ENCODE measurements at places on chromosomes 2 and 18.

DNA sequence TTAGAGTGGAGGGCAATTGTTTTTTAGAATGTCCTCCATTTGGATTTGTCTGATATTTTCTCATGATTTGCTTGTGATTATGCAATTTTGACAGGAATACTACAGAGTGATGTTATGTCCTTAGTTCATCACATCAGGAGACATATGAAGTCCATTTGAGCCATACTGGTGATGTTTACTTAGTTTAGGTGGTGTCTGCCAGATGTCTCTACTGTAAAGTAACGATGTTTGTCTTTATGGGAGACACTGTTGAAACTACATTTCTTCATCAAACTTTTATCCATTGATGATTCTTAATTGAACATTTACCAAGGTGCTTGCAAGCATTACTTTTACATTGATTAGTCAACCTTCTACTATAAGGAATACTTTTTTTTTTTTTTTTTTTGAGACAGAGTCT, 4.9 kb upstream of the SNORC start:
- H3K4me1 ChIP-seq = no peaks in the 10 kb centered on the region
- H3K27ac ChIP-seq = no peak overlapping the region
- H3K27me3 ChIP-seq = no peaks in the 10 kb centered on the region
- H3K36me3 ChIP-seq = no peaks in the 10 kb centered on the region
- DNase-seq = no peak
- no peak overlapping the region for H3K4me3 ChIP-seq

DNA sequence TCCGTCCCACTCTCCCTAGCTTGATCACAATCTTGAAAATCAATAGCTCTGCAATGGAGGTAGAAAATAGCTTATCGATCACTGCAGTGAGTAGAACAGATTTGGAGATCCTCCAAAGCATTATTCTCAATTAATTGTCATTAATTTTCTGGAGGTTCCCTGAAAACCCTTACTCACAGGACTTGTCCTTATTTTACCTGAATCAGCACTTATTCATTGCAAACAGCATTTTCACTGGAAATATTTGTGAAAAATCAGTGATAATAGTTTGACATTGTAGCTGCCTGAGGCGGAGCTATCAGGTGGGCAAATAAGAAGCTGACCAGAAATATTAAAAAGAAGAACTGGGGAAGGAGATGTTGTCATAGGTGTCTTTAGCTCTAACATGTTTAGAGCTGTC, 294.6 kb upstream of the ZSWIM2 start:
- H3K36me3 ChIP-seq = no peaks in the 10 kb centered on the region
- H3K4me1 ChIP-seq = no peaks in the 10 kb centered on the region
- DNase-seq = no peak
- H3K27ac ChIP-seq = no peak overlapping the region

DNA sequence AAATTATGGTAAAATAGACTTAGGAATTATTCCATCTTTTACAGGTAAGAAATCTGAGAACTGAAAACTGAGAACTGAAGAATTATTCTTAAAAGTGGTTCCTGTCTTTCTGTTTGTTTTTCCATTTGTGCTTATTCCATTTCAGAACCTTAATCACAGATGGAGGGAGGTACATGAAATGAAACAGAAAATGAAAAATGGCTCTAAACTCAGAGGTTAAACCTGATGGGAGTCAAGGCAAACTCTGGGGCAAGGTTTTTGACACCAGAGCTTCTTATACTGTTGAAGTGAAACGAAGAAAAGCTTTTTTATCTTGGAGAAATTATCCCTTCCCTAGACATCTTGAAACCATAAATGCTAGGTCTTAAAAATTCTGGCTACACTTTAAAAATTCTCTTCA, 182.1 kb downstream of the ZNF804A start:
- H3K4me1 ChIP-seq = no peaks in the 10 kb centered on the region
- no peaks in the 10 kb centered on the region for H3K27me3 ChIP-seq
- no peak overlapping the region for H3K27ac ChIP-seq
- H3K4me3 ChIP-seq = no peak overlapping the region
- no peaks in the 10 kb centered on the region for H3K36me3 ChIP-seq

DNA sequence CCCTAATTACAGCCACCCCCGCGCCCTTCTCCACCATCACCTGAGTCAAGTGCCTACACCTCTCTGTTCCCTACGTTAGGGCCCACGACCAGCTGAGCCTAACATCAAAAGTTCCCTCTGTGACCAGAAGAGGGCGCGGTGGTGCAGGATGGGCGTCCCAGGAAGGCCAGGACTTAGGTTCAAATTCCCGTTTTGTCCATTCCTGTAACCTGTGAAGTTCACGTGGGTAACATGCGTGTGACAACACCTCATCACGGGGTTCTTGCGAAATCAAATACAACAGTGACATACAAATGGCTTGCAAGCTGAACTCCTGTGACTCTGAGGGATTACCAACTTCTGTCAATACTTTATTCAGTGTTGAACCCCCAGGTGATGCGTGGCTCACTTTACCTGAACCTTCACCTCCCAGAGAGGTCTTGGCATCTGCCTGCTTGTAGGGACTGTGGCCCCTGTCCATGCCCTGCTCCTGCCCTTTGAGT, 207.9 kb downstream of the ARL4C start:
- peak overlapping the region; percentile 93 for H3K27ac ChIP-seq
- peak; percentile 77 for DNase-seq
- no peaks in the 10 kb centered on the region for H3K36me3 ChIP-seq

DNA sequence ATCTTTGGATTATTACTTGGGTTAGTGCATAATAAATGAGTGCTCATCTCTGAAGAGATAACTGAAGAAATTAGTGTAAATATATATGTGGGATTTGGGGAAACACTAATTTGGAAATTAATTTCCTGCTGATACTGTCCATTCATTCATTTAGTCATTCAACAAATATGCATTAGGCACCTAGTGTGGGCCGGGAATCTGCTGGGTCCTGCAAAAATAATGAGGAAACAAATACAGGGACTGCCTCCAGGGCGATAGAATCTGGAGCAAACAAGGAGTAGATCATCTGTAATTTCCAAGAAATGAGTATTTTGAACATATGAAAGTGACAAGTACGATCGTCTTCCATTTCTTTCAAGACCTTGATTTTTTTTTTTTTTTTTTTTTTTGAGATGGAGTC, 203.7 kb upstream of the LYPD1 start:
- no peaks in the 10 kb centered on the region for H3K36me3 ChIP-seq
- no peak overlapping the region for H3K27ac ChIP-seq

- H3K27ac ChIP-seq = no peak overlapping the region
- H3K36me3 ChIP-seq = no peaks in the 10 kb centered on the region
- DNase-seq = no peak
- H3K27me3 ChIP-seq = no peaks in the 10 kb centered on the region
- H3K4me1 ChIP-seq = no peaks in the 10 kb centered on the region
- no peak overlapping the region for H3K4me3 ChIP-seq
Measured at GRCh38 chr2:234536178-234536965, 39.5 kb upstream of the ARL4C start.

- DNase-seq = no peak
- H3K27me3 ChIP-seq = no peaks in the 10 kb centered on the region
- H3K4me3 ChIP-seq = no peak overlapping the region
Measured at GRCh38 chr2:179107737-179108136, 57.8 kb upstream of the CCDC141 start.

GRCh38 chr18:24049142-24049541, 34.6 kb downstream of the TTC39C start:
- H3K27ac ChIP-seq = no peak overlapping the region
- H3K27me3 ChIP-seq = no peaks in the 10 kb centered on the region
- peaks cover 62% of the 10 kb centered on the region for H3K4me1 ChIP-seq
- no peaks in the 10 kb centered on the region for H3K36me3 ChIP-seq
- no peak for DNase-seq

- no peaks in the 10 kb centered on the region for H3K27me3 ChIP-seq
- no peaks in the 10 kb centered on the region for H3K4me1 ChIP-seq
- no peak for DNase-seq
- H3K27ac ChIP-seq = no peak overlapping the region
- H3K36me3 ChIP-seq = no peaks in the 10 kb centered on the region
Measured at GRCh38 chr2:76316691-76317090, 606.0 kb upstream of the GCFC2 start.

- no peaks in the 10 kb centered on the region for H3K36me3 ChIP-seq
- no peak overlapping the region for H3K27ac ChIP-seq
- no peak for DNase-seq
- no peak overlapping the region for H3K4me3 ChIP-seq
Measured at GRCh38 chr2:180322781-180323180, 315.7 kb upstream of the CWC22 start.

- no peaks in the 10 kb centered on the region for H3K27me3 ChIP-seq
- no peaks in the 10 kb centered on the region for H3K36me3 ChIP-seq
- H3K4me3 ChIP-seq = no peak overlapping the region
Measured at GRCh38 chr2:28639836-28640235, 111.8 kb upstream of the PPP1CB start.

DNA sequence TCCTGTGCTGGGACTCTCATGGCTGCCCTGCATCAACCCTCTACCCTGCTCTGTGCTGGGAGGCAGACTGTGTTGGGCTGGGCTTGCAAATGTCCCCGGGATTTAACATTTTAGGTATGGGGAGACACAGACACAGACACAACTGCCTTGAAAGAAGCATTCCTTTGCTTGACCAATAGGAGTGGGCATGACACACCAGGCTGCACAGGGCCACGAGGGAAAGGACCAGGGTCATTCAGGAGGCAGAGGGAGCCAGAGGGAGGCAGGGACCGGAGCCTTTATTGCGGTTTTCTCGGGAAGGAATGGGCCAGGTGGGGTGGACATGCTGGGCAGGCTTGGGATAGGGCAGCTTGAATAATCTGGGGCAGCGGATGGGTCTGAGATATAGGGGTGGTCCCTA, 238.7 kb upstream of the COPS8 start:
- H3K27ac ChIP-seq = no peak overlapping the region
- no peaks in the 10 kb centered on the region for H3K27me3 ChIP-seq
- H3K4me3 ChIP-seq = no peak overlapping the region
- DNase-seq = no peak
- no peaks in the 10 kb centered on the region for H3K4me1 ChIP-seq

GRCh38 chr2:239406316-239406995, 5.6 kb upstream of the HDAC4 start:
- no peaks in the 10 kb centered on the region for H3K27me3 ChIP-seq
- no peaks in the 10 kb centered on the region for H3K36me3 ChIP-seq
- H3K4me1 ChIP-seq = peaks cover 9% of the 10 kb centered on the region
- H3K27ac ChIP-seq = no peak overlapping the region
- no peak for DNase-seq

DNA sequence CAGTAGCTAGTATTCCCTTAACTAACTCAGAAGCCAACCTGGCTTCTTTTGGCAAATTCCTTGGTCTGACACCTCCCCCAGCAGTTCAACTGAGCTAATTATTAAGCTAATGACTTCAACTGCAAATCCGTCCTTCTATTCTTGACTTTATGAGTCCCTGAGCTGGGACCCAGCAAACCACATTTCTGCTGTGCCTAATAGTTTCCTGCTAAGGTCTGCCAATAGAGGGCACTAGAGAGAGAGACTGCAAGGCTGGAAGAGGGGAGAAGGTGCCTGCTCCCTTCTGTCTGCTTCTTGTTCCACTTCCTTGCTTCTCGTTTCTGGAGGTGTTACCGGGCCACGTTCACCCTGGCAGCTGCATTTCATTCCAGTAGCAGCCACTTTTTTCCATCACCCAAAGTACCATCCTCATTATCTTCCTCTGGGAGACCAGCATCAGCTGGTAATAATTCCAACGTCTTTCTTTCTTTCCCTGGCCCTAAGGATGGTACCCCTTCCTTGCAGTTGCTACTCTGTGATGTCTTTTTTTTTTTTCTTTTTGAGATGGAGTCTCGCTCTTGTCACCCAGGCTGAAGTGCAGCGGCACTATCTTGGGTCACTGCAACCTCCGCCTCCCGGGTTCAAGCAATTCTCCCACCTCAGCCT, 352.0 kb downstream of the TNS1 start:
- H3K4me1 ChIP-seq = no peaks in the 10 kb centered on the region
- H3K27me3 ChIP-seq = no peaks in the 10 kb centered on the region
- no peak for DNase-seq
- H3K4me3 ChIP-seq = no peak overlapping the region

DNA sequence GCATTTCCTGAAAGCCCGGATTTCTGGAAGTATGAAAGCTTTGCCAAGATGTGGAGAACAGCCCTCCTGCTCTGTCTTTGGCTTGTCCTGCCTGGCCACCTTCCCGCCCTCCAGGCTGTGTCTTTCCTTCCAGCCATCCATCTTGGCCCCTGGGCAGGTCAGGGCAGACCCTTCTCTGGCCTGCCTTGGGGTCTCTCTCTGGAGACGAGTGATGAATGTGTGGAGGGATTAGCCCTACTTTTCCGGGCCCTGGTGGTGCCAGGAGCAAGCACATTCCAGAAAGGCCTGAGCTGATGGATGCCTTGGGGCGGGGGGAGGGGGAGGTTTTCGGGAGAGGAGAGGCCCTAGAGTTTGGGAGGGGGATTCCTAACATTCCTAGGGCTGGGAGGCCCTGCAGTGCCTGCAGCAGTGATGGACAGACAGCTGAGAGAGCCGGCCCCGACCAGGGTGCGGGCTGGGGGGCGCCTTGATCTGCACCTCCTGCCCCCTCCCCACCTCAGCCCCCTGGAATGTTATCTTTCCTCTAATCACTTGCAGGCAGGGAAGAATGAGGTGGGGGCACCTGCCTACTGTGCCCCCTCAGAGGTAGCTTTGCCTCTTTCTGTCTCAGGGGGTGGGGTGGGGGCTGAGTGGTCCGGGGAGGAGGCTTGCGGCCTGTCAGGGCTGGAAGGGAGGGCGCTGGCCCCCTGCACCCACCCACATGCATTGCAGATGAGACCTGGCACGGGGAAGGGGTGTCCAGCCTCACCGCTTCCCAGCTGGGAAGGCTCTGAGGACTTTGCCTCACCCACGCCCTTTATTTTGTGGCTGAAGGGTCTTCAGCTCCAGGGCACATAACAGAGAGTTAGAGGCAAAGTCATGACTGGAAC, 156.2 kb downstream of the DDX1 start:
- DNase-seq = no peak
- no peaks in the 10 kb centered on the region for H3K27me3 ChIP-seq
- no peaks in the 10 kb centered on the region for H3K4me1 ChIP-seq
- no peaks in the 10 kb centered on the region for H3K36me3 ChIP-seq

DNA sequence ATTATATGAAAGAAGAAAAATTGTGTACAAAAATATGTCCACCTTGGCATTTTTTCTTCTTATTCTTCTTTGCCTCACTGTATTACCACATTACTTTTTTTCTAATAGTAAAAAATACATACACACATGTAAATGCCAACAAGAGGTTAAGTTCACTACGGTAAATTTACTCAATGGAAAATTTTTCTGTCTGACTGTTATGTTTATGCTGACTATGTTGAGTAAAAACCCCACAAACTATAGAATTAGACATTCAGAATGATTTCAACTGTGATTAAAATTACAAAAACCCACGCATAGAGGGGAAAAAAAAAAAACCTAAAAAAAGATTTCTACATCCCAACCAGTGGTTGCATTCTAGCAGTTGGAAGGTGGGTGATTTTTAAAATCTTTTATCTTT, 5.4 kb downstream of the GPR55 start:
- H3K27me3 ChIP-seq = no peaks in the 10 kb centered on the region
- H3K36me3 ChIP-seq = no peaks in the 10 kb centered on the region
- DNase-seq = no peak
- H3K27ac ChIP-seq = no peak overlapping the region
- peaks cover 11% of the 10 kb centered on the region for H3K4me1 ChIP-seq

- no peak overlapping the region for H3K27ac ChIP-seq
- H3K27me3 ChIP-seq = no peaks in the 10 kb centered on the region
- no peaks in the 10 kb centered on the region for H3K36me3 ChIP-seq
- H3K4me3 ChIP-seq = no peak overlapping the region
Measured at GRCh38 chr2:124668161-124668560, 643.1 kb downstream of the CNTNAP5 start.

Data from CD8-positive, alpha-beta memory T cell (primary cell).